ENCODE measurements at places on chromosomes 4 and X.

DNA sequence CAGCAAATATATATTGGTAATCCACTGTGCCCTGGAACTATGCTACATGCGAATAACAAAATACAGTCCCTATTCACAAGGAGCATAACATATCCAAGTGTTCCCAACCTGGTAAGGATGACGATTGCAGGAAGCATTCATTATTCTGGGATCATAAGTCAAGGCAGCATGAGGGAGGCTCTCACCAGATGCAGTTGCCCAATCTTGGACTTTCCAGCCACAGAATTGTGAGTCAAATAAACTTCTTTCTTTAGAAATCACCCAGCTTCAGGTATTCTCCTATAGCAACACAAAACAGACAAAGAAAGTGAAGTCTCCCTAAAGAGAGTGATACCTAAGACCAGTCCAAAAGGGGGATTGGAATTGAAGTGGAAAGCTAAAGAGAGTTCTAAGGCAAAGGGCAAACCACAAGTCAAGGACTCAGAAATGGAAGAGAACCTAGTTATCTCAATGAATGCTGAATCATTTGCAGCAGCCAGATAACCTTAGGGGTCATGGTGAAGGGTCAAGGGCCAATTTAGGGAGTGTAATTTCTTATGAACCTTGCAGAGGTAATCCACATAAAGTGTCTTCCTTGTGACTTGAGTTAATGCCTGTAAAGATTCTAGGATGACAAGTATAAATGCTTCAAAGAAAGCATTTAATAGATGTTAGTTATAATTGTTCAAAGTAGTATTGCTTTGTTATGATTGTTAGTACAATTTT, 103.1 kb upstream of the PCDH7 start:
- DNase-seq, result no peak

DNA sequence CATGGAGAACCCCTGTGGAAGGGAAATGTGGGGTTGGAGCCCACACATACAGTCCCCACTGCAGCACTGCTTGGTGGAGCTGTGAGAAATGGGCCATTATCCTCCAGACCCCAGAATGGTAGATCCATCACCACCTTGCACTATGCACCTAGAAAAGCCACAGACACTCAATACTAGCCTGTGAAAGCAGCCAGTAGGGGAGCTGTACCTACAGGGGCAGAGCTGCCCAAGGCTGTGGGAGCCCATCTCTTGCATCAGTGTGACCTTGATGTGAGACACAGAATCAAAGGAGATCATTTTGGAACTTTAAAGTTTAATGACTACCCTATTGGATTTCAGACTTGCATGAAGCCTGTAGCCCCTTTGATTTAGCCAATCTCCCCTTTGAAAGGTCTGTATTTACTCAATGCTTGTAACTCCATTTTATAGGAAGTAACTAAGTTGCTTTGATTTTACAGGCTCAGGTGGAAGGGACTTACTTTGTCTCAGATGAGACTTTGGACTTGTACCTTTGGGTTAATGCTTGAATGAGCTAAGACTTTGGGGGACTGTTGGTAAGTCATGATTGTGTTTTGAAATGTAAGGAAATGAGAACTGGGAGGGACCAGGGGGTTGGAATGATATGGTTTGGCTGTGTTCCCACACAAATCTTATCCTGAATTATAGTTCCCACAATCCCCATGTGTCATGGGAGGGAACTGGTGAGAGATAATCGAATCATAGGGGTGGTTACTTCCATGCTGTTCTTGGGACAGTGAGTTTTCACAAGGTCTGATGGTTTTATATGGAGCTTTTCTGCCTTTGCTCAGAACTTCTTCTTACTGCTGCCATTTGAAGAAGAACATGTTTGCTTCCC, 352.6 kb downstream of the INPP4B start:
- no peak for DNase-seq

DNA sequence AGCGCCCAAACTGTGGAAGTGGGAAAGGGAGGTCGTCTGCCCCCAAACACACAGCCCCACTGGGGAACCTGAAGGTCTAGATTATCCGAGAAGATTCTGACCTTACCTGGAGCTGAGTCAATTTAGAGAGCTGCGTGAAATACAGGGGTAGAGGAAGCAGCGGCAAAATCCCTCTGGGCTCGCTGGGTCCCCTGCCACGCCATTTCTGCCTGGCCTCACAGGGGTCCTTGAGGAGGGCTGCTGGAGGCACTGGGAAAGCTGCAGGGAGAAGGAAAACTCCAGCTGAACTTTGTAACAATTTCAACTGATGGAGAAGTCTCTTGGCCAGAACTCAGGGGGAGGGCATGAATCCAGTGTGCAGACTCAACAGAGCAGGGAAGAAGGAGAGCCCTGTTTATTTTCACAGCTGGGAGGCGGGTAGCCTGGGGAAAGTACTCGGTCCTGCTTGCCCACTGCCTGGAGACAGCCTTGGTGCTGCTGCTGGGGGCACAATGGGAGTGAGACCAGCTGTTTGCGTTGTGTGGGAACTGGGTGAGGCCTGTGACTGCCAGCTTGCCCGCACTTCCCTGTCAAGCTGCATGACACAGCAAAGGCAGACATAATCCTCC, 93.2 kb upstream of the MAPK10 start:
- DNase-seq, result no peak

- no peak for DNase-seq
These were observed 7.2 kb downstream of the RAB28 start for GRCh38 chr4:13476915-13477314.

GRCh38 chr4:140856621-140857062, 100.5 kb upstream of the TBC1D9 start:
- DNase-seq, result no peak
